Activated CD4-positive, alpha-beta T cell treated with anti-CD3 and anti-CD28 coated beads, Interleukin-2, amount 50 U/mL, for 16 hours (primary cell): ENCODE measurements at places on chromosomes 13 and 19.

GRCh38 chr13:42322806-42323205, 50.9 kb downstream of the AKAP11 start:
- DNase-seq = no peak

DNA sequence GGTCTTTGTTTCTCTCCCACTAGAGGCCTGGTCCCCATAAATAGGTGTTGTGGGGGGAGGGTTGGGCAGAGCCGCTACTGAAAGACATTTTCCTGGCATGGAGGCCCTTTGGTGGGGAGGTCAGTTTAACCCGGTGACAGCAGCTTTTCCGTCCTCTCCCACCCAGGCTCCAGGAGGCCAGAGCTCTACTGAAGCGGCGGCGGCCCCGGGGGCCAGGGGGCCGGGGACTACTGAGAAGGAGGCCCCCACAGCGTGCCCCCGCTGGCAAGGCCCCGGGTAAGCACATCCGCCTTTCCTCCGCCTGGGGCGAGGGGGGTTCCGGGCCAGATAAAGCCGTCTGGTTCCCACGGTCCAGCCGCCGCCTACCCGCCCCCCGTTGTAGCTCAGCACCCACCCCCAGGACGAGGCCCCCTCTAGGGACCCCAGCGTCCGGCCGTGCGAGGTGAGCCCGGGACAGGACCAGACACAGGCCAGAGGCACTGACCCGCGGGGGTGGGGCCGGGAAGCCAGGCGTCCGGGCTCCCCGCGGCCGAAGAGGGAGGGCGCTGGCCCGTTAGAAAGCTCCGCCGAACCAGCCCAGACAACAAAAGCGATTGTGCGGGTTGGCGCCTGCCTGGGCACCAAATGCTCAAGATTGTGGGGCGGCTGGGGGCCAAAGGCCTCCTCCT, 1.1 kb upstream of the LTBP4 start:
- DNase-seq = no peak

GRCh38 chr13:108734676-108735075, 105.3 kb downstream of the MYO16 start:
- DNase-seq = no peak

- DNase-seq = no peak
These were observed 22.8 kb downstream of the ATP11A start for GRCh38 chr13:112712451-112713207.

DNA sequence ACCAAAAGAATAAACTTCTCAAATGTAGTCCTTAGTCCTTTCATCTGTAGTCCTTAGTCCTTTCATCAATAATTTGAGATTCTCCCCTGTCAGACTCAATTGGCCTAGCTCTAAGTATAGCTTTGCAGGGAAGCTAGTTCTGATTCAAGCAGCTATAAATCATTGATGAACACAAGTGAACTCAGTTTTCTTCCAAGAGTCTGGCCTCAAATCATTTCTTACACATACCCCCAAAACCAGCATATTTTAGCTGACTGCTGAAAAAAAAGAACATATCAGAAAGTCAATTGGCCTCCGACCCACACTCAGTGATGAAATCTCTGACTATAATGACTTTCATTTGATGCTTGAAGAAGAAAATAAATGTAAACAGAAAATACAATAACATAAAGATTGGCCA, 64.9 kb downstream of the TNFSF11 start:
- DNase-seq = no peak
